ENCODE measurements at places on chromosomes 4 and X.

- DNase-seq: no peak
These were observed 55.3 kb upstream of the SLC25A43 start for GRCh38 chrX:119343856-119344255.

DNA sequence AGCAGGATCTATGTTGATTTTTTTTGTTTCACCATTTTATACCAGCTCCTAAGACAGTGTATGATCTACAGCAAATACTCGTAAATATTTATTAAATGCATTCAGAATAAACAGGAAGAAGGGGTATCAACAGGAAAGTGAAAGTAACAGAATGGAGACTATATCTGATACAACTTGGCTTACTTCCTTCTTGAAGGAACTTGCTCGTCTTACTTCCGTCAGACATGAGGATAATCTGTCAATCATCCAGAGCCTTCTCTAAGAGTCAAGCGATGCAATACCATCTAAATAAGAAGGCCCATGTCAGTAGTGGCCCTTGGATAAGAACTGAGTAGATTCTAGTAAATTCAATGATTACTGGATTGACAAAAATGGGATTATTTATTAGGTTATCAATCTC, 84.2 kb downstream of the CAMK2D start:
- no peak for DNase-seq

GRCh38 chrX:119635179-119635578, 29.0 kb upstream of the NKRF start:
- DNase-seq: no peak

DNA sequence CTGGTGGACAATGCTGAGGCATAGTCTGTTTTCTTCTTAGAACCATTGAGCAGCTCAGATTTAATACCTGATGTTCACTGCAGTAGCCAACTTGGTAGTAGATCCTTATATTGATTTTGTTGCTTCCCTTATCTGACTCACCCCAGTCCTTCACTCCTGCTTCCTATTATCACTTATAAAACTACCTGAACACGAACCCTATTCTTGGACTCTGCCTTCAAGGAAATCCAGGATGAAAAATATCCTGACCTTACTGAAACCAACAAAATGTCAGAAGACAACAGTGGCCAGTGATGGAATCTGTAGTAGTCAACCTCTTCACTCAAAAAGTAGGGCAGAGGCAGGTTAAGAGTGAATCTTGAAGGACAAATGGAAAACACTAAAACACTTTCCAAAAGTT, 98.1 kb downstream of the CPEB2 start:
- no peak for DNase-seq

DNA sequence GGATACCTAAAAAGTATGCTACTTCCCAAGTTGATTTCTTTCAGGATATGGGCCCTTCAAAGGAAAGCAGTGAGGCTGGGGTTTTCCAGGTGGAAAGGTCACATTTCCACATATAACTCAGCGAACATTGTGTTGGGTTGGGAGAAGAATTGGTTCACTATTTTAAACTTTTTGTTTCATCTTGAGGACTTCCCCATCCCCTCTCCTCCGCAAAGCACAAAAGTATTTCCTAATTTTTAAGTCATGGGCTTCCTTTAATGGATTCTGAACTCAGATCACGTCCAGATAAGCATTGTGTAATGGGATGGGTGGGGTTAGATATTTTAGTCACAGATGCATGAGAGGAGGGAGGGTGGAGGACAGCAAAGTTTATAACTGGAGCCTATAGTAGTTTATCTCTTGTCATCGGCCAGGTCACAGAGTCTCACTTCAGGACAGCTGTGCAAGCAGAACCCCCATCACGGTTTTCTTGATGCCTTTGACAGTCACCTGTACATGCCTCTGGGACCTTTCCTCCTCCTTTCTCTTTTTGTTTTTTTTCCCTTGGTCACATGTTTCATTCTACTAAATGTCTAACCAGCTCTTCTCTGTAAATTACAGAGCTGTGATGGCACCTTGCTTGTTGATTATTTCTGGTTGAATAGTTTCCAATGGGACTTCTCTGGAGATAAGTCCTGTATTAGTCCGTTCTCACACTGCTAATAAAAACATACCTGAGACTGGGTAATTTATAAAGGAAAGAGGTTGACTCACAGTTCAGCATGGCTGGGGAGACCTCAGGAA, 115.4 kb downstream of the PTTG2 start:
- DNase-seq: no peak

GRCh38 chr4:185779517-185779916, 32.5 kb downstream of the SORBS2 start:
- DNase-seq: no peak

DNA sequence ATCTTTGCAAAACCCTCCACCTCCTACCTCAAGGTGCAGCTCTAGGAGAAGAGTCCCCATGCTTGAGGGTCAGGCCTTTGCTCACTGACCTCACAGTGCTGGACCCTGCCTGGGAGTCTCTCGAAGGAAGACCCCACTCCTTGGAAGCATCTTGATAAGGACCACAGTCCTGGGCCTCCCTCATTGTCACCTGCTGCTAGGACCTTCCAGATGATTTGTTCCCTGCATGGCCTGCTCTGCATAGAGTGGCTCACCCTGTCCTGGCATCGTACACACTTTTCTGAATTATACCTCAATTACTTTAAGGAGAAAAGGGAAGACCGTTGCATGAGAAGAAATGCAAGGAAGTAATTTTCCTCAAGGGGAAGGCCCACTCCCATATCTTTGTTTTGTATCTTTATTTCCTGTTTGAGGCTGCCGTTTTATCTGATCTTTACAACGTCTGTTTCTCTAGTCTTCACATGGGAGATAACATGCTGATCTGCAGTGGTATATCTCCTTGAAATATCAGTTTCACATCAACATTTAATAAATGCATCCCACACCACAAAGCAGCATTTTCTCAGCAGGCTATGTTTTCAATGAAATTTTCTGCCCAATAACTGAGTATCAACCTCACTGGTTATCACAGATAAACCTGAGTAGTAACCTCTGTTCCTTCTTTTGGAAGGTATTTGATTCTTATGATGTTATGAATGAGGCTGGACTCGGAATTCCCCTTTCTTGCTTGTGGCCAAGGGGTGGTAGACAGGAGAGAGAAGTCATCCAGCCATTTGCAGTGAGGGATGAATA, 15.0 kb upstream of the AKAP17A start:
- no peak for DNase-seq

DNA sequence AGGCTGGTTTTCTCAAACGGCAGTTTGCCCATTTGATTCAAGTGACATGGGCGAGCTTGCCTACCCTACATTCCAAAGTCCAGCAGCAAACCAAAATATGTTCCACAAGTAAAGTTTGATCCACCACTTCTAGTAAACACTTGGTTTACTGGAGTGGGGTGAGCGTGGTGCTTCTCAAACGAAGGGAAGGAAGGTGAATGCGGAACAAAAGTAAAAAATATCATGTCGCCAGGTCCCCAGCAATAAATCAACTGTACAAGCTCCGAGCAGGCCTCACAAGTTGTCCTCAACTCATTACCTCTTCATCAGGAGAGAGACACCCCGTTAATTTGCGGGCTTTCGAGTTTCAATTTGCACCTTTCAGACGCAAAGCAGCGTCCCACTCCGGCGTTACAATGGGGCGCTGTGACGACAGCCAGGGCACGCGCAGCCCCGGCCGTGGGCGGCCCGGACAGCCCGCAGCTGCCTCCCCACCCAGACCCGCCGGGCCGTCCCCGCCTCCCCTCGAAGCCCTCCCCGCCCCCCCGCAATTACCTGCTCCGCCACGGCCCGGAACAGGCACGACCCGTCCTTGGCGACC, 1.0 kb downstream of the OTUD4 start:
- peak; percentile 55 for DNase-seq

GRCh38 chrX:147537172-147537571, 374.5 kb upstream of the FMR1 start:
- no peak for DNase-seq

GRCh38 chr4:164648849-164649212, 105.1 kb upstream of the SMIM31 start:
- DNase-seq: no peak

DNA sequence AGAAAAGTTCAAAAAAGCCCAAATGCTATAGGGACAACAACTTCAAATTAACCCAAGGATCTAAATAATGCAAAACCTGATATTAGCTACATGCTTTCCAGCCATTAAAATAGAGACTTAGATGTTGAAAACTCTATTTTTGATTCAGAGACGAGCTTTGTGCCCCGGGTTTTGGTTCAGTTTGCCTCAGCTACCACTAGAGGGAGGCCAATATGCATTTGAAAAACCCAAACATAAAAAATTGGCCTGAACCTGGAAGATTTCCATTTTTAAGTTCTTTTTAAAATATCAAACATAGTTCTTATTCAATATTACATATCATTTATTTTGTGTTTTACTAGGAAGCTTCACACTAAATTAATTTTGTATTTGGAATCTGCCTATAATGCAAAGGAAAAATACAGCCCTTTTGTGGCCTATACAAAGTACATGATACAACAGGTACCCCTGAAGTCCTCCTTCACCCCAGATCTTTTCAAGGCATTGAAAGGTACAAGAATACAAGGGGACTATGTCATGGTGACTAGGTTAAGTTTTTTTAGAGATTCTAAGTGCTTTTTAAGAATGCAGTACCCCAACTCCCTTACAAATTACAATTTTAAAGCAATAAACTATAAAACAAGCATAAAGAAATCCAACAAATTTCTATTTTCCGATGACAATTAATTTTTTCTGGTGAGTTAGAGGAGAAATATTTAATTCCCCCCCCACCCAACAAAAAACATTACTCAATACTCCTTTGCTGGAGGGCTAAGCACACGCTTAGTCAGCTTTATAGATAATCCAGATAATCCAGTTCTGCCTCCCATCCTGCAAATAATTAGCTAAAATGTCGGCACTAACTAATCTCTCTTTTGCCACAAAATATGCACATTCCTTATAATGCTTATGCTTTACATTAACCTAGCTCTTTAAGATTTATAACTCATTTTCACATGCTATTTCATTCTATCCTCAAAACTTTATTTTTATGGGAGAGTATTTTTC, 97.7 kb upstream of the PTPN13 start:
- DNase-seq: peak; percentile 72

DNA sequence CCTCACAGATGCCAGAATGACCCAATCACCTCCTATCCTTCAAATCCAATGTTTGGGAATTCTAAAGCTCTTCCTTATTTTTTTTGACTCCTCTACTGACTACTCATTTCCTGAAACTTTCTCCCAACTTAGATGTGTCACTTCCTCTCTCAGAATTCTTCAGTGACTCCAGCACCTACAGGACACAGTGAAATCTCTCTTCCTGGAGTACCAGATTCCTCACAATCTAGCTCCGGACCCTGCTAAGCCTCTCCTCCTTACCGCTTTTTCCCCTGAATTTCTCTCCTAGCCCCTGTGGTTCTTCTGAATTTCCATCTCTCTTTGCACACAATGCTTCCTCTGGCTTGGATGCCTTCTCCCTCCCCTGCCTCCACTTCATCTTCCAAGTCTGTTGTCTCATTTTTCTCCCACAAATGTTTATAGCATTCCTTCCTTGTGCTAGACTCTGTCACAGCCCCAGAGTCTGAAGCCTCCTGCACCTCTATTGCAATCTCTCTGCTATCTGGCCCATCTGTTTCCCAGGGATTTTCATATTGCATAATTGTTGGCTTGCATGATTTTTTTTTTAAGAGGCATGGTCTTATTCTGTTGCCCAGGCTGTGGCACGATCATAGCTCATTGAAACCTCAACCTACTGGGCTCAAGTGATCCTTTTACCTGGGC, 80.1 kb downstream of the ANAPC4 start:
- peak; percentile 17 for DNase-seq

GRCh38 chr4:143071351-143071750, 113.4 kb upstream of the USP38 start:
- no peak for DNase-seq

GRCh38 chrX:14496674-14497073, 32.7 kb upstream of the GLRA2 start:
- no peak for DNase-seq
